ENCODE measurements at places on chromosomes 13 and 19. TPM values are rescaled to one million over a fixed set of nuclear protein-coding genes. Genes with fewer than 3 reads are reported as not detected.

The FRY gene
- 97.8 TPM for polyA plus RNA-seq

The PTPRH gene
- polyA plus RNA-seq = 1.4 TPM

The ZNF85 gene
- polyA plus RNA-seq = 10.2 TPM

The GIPC1 gene
- 123 TPM for polyA plus RNA-seq

The ZNF577 gene
- 46.2 TPM for polyA plus RNA-seq

The FPR1 gene
- 10.7 TPM for polyA plus RNA-seq

The MEIOSIN gene
- polyA plus RNA-seq = not detected

The KLF1 gene
- polyA plus RNA-seq = 0.57 TPM
